ENCODE measurements at places on chromosomes 11 and 22. TPM values are rescaled to one million over a fixed set of nuclear protein-coding genes. Genes with fewer than 3 reads are reported as not detected.

The FOXRED1 gene
- total RNA-seq: 55.0 TPM

The HOATZ gene
- not detected for total RNA-seq

The TRIM21 gene
- 10.6 TPM for total RNA-seq

The ELFN2 gene
- total RNA-seq: 0.09 TPM

The MCM5 gene
- 174 TPM for total RNA-seq

The ZNF214 gene
- total RNA-seq: 7.3 TPM

DNA sequence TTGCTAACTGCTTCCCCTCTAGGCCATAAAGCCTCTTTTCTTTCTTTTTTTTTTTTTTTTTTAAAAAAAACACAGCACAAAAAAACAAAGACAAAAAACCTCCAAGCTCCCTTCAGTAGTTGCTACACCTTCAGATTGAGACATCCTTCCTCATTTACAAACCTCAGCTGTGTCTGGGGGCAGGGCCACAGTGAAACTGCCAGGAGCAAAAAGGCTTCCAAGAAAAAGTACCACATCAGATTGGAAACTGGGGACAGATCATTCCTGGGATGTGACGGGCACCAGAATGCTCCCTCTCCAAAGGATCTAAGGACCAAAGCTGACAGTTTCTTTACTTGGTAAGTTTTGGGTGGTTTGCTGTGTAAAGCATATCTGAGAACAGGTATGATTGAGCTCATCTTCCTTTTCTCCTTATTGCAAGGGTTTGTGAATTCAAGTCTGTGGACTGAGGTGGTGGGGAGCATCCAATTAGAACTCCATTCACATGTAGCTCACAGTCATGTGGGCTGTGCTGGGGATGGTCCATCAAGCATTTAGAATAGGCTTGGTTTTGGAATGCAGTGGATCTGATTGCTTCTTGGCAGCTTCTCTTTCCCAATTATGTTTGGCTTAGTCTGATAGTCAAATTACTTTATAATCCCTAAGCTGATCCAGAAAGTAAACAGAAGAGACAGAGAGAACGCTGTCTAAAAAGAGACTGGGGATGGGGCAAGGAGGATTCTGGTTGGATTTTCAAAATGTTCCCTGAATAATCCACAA is 705 bp downstream of the BBOX1 start:
- no peaks in the 10 kb centered on the region for H3K27me3 ChIP-seq
- no peak overlapping the region for H3K4me3 ChIP-seq
- no peak for DNase-seq

- peaks cover 2% of the 10 kb centered on the region for H3K36me3 ChIP-seq
- no peak overlapping the region for H3K27ac ChIP-seq
- H3K4me1 ChIP-seq: peaks cover 9% of the 10 kb centered on the region
Measured at GRCh38 chr11:67523556-67524479, 572 bp upstream of the CABP2 start.

DNA sequence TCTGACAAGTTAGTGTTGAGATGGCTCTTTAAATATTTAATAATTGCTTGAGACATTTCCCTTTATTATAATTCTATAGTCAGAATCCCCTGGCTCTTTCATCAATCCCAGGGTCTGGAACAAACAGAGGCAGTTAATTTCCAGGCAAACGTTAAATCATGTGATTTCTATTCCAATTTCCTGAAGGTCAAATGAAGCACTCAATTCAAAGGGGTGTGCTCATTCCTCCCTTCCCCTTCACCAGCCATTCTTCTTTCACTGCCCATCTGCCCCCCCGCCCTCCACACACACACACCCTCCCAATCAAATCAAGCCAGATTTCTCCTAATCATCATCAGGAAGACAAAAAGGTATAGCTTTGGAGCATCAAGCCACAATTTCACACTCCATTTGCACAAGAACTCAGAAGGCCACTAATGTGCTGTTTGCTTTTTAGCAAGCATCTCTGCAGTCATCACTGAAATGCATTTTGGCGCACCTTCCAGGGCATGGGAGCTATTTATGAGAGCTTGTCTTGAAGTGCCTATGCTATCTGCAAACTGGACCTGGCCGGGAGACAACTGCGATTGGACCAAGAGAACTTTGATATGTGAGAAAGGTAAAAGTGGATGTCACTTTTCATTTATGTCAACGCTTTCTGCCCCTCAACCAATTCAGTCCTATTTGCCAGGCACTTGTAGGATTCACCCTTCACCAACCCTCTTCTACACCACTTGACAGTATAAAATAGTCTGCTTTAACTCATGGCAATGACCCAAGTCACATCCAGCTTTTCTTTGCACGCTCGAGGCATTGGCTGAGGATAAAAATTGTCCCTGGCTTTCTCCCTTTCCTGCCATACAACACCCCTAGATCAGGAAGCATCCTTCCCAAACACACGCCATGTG is 315.1 kb upstream of the API5 start:
- no peaks in the 10 kb centered on the region for H3K4me1 ChIP-seq
- no peak overlapping the region for H3K27ac ChIP-seq
- no peaks in the 10 kb centered on the region for H3K27me3 ChIP-seq
- no peak overlapping the region for H3K4me3 ChIP-seq
- no peaks in the 10 kb centered on the region for H3K36me3 ChIP-seq

DNA sequence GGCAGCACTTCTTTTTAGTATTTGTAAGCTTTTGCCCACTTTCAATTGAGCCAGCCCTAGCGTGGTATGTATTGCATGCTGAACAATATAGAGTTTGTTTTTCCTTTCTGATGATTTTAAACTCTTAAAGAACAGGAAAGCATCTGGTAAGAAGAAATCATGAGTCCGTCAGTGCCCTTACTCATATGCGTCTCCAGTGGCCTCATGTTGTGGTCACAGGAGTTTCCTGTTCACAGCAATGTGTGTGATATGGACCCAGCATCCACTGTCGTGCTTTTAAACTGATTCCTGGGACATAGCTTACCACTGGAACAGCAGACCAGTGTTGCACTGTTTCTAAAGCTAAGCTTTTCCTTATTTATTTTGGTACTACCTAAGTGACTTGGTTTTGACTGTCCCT is 40.1 kb downstream of the BID start:
- H3K4me3 ChIP-seq: no peak overlapping the region
- H3K27me3 ChIP-seq: no peaks in the 10 kb centered on the region
- no peak overlapping the region for H3K27ac ChIP-seq
- DNase-seq: no peak
- H3K36me3 ChIP-seq: peaks cover 6% of the 10 kb centered on the region

DNA sequence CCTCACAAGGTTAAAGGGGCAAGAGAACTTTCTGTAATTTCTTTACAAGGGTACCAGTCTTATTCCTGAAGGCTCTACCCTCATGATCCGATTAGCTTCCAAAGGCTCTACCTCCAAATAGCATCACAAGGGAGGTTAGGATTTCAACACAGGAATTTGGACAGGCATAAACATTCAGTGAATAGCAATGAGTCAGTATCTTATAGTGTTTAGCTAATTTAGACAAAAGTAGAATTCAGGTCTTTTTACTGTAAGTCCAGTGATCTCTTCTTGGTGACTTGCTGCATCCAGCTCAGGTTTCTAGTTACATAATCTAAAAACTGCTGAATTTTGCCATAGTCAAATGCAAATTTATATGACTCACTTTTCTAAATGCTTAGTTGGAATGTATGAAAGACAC is 1995.6 kb upstream of the RAG2 start:
- H3K27me3 ChIP-seq: no peaks in the 10 kb centered on the region
- no peaks in the 10 kb centered on the region for H3K36me3 ChIP-seq
- H3K27ac ChIP-seq: no peak overlapping the region

DNA sequence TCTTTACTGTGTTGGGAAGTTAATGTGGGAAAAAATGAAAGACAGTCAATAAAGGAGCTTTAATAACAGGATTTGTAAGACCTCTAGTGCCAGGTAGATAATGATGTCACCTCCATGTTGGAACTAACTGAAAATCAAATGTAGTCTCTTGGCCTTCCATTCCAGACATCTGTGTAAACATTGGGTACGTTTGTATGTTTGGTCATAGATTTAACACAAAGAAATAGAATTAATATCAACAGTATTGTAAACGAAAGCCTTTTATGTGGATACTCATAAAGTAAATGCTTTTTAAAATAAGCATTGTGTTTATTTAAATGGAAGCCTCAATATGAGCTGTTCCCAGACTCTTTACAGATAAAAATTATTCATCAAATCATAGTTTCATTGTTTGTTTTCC is 605.7 kb downstream of the METTL15 start:
- H3K4me1 ChIP-seq: peaks cover 5% of the 10 kb centered on the region
- no peaks in the 10 kb centered on the region for H3K36me3 ChIP-seq
- H3K27ac ChIP-seq: no peak overlapping the region

- DNase-seq: no peak
- H3K27me3 ChIP-seq: no peaks in the 10 kb centered on the region
- no peak overlapping the region for H3K27ac ChIP-seq
- no peaks in the 10 kb centered on the region for H3K4me1 ChIP-seq
- no peak overlapping the region for H3K4me3 ChIP-seq
Measured at GRCh38 chr11:76266286-76267100, 60.2 kb upstream of the WNT11 start.

- H3K27me3 ChIP-seq: peaks cover 13% of the 10 kb centered on the region
- H3K36me3 ChIP-seq: peaks cover 5% of the 10 kb centered on the region
- H3K4me3 ChIP-seq: peak within 1 kb of the TSS; percentile 57
Measured at GRCh38 chr11:117199053-117199915, at the start of gene TAGLN. Gene TAGLN (plus strand): TSS chr11:117199370. CDS start chr11:117203014, 3,644 bp downstream.

- peaks cover 48% of the 10 kb centered on the region for H3K27me3 ChIP-seq
- peaks cover 4% of the 10 kb centered on the region for H3K36me3 ChIP-seq
- H3K27ac ChIP-seq: no peak overlapping the region
- H3K4me3 ChIP-seq: no peak overlapping the region
- no peaks in the 10 kb centered on the region for H3K4me1 ChIP-seq
Measured at GRCh38 chr11:36578458-36578857, 10.7 kb downstream of the RAG1 start.

All from neural crest cell (in vitro differentiated cells).